A172 (cell line): ENCODE measurements at places on chromosomes 3 and 15.
A peak's percentile ranks its signal among the peaks of the same experiment; 100 is the strongest.

- peak; percentile 79 for DNase-seq
Observed at GRCh38 chr3:177126015-177126773, 71.1 kb downstream of the TBL1XR1 start.

GRCh38 chr3:146536681-146537080 is 7.7 kb downstream of the PLSCR1 start:
- no peak for DNase-seq

GRCh38 chr3:194667363-194667762 is 4.6 kb downstream of the LSG1 start:
- no peak for DNase-seq

DNA sequence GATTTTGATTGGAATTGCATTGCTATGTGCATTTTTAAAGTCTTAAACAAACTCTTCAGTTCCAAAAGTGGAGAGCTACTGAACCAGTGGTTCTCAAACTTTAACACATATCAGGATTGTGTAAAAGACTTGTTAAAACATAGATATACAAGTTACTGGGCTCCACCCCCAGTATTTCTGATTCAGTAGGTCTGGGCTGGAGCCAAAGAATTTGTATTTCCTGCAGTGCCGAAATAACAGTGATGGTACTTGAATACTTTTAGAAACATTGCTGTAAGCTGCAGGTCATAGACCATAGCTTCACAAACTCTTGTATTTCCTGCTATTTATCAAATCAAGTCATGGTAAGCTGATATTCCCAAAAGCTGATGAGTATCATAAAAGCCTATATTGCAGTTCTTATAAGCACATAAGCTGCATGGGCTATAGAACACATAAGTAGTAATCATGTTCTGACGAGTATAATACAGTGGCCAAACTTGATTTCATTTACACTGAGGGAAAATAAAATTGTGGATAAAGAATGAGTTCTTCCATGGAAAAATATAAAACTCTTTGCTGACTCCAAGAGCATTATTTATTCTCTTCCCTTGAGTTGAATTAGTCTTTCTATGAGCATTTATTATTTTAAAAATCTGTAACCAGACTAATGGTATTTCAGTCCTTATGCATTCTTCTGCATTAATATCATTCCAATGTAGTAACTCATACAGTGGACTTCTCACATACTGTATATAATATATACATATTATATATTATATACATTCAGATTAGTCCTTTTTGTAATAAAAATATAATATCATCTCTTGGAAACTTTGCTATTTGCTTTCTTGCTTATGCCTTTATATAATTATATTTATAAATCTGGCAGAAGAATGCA is 550.5 kb upstream of the AGTR1 start:
- peak; percentile 19 for DNase-seq

GRCh38 chr15:74240897-74241614 is 4.9 kb downstream of the CCDC33 start:
- no peak for DNase-seq

DNA sequence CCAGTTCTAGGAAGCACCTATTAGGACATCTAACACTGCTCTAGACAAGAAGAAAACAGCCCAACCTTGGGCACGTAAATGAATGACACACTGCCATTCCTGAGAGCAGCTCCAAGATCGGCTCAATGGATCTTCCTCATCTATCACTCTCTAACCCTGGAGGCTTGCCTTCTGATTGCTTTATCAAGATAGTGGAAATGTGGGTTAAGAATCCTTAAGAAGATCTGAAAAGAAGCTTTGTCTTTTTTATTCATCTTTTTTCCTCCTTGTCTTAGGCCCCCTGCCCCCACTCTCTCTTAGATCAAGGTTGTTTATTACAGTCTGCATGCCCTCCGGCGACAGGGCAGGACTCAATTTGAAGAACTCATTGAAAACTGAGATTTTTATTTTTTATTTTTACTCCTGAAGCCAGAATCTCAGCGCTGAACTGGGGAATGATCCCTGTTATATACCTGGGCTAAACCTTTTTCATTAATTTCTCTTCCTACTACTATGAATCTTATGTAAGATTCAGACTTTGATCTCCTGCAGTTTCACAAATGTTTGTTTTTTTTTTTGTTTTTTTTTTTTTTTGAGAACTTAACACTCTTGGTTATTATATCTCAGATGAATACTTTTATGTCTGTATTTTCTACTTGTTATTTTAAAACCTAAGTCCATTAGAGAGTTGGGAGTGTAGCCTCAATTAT is 219.5 kb downstream of the SV2B start:
- no peak for DNase-seq

DNA sequence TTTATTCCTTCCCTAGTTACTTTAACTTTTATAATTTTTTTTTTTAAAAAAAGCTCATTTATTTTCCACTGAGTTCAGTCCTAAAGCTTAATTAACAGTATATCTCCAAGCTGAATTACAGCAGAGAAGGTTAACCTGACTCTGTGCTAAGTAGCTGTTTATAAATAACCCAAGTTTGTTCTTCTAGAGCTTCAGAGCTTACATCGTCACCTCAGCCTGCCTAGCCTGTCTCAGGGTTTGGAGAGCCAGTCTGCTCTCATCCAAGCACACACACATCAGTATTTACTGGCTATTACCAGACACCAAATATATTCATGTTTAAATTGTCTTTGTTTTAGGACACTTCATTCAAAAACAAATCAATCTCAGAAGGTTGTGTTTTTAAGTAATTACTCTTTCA is 154.9 kb downstream of the CDIN1 start:
- no peak for DNase-seq

DNA sequence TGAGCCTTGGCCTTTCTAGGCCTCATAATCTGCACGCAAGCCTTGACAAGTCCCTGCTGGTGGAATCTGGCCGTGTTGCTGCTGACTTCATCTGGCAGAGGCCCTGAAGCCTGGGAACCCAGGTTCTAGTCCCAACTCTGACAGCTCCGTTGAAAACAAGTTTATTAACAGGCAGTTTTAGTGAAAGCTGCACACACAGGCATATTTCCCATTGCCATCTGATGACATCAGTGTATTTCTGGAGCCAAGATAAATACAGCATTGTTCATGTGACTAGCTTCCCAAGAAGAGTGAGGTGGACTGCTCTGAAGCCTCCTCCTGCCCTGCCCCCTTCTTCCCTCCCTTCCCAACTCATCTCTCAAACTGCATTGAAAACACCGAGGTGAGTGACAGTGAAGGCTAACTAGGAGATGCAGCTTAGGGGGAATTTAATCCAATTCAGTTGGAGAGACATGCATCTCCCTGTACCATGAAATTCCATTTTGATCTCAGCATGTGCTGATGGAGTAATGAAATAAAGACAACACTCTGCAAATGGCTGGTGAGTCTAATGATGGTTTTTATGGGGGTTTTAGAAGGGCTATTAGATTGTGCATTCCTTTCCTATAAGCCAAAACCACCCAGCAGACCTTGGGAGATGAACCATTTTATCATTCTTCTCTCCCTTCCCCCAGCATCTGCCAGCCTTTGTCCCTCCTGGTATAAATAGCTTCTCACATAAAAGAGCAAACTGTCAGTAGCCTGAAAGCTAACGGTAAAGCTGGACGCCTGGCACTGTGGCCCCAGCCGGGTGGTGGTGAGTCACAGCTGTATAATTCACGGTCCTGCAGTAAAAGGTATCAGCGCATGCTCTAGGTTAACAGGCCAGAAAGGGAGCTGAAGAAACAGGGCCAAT is 38.0 kb downstream of the PRICKLE2 start:
- DNase-seq, result peak; percentile 98

- no peak for DNase-seq
Observed at GRCh38 chr15:67564021-67564967, 21.8 kb downstream of the MAP2K5 start.

DNA sequence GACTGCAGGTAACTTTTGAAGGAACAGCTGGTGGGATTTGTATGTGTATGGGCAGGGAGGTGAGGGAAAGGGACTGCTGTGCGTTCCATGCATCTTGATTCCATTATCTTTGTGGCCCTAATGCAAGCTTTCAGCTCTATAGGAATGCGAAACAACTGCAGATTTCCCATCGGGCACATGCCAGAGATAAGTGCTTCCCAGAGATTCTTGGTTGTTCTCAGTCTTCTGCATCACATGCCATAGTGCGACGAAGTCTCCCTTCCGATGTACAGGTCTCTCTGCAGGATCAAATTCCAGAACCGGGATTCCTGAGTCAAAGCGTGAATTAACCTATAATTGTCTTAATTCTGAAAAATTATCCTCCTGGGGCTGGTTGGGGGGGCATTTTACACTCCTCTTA is 72.6 kb upstream of the NSMCE3 start:
- DNase-seq, result no peak

DNA sequence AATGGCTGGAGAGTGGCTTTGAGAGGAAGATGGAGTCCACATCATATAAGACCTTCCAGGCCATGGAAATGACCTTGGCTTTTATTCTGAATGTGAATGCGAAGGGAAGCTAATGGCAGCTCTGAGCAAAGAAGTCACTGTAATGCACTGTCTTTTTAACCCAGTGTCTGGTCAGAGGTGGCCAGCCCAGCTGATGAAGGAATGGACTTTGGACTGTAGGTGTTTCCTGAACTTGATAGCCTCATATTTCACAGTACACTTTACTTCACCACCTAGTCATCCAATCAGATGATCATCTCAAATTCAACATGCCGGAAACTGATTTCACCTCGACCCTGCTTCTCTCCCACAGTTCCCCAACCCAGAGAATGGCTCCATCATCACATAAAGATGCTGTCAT is 33.4 kb downstream of the DCLK3 start:
- no peak for DNase-seq

- DNase-seq, result no peak
Observed at GRCh38 chr3:152910966-152911365, 76.0 kb downstream of the P2RY1 start.

DNA sequence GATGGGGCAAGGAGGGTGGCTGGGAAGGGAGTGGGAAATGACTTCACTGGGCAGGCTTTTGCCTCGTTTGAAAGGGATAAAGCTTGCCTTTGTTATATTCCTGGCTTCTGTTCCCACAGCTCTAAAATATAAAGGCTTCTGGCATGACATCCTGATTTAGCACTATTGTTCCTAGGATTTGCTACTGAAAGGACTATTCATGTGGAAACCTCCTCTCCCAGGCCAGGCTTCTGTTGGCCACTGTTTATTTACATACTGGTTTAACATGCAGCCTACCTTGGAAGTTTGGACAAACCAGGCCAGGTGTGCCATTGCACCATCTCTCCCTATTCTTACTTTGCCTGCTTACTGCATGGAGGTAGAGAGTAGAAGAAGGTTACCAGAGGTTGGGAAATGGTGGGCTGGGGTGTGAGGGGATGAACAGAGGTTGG is 2.4 kb upstream of the LMCD1 start:
- DNase-seq, result no peak

DNA sequence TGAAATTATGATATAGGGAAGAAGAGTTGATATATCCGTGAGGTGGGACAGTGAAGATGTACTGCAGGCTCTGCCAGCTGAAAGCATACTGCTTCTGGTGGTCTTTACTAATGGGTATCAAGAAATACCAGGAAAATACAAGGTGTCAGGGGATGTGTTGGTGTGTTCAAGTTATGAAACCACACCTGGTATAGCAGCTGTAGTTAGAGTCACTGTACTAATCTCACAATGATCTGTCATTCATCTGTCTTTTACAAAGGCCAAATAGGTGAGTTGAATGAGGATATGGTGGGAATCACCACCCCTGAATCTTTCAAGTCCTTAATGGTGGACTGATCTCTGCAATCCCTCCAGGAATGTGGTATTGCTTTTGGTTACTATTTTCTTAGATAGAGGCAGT is 152.7 kb downstream of the NFKBIZ start:
- no peak for DNase-seq

DNA sequence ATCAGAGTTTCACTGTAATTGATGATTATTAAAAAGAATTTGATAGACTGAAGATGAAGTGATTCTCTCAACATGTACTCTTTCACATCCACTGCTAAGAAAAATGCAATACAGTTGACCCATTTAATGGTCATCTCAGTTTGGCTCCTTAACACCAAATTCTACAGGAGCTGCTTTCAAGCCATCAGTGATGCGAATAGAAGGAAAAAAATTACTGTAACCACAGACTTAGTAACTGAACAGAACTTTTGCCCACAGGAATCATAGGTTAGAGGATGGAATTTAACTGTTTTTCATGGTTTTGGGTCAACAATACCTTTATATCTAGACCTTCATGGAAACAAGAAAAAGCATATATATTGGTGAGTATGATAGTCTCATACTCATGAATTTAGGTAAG is 633.5 kb downstream of the CADM2 start:
- no peak for DNase-seq

GRCh38 chr3:111794711-111795110 is 64.4 kb upstream of the PHLDB2 start:
- DNase-seq, result no peak

GRCh38 chr15:76932135-76932966 is 802 bp downstream of the RCN2 start:
- DNase-seq, result no peak

DNA sequence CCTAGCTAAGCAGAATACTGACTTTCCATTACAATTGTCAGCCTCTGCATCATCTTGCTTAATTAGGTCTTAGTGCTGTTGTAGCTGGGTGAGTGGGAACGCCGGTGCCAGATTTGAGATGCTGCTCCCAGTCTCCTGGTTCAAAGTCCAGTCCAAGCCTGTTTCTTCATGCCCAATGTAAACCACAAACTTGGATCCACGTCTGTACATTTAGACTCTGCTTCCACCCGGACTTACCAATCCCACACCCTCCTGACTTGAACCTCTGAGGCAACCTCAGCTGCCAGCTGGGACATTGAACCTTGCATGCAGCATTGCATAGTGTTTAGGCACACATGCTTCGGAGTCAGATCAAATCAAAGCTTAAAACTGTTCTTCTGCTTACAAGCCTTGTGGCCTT is 43.0 kb downstream of the BCL2L10 start:
- no peak for DNase-seq

DNA sequence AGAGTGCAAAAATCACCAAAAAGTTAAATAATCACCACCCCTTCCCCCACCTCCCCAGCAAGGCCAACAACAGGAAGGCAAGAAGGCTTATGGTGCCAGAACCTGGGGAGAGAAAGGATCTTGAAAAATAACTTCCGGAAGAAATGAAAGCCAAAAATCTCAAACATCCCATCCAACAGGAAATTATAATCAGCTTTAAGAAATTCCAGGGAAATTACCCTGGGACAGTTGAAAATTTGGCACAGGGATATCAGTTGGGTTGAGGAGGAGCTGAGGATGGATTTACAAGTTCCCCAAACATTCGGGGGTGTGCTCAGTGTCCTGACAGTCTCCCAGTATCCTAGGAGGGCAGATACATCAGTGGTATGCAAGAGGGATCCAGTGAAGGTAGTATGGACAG is 82.7 kb downstream of the POLR2M start:
- no peak for DNase-seq

DNA sequence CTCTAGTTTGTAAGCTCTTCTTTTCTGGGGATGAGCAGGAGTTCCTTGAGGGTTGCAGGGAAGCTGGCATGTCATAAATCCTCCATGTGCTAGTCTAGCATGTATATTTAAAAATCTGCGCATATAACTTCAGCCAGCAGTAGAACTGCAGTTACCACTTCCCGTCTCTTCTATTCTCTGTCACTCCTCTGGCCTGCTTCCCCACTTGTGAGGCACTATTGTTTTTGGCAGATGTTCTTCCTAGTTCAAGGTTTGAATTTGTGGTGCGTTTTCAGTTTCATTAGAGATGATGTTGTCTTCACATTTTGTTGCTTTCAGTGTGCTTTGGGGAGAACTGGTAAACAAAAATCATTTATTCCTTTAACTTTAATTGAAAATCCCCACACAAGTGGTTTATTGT is 169.1 kb upstream of the ZPLD1 start:
- DNase-seq, result no peak
